T-helper 9 cell (primary cell): ENCODE measurements at places on chromosomes 3 and 15.

GRCh38 chr3:16647668-16648067 is 42.4 kb upstream of the DAZL start:
- DNase-seq, result no peak

- no peak for DNase-seq
These were observed 148.9 kb upstream of the TSPAN3 start for GRCh38 chr15:77219841-77220240.

DNA sequence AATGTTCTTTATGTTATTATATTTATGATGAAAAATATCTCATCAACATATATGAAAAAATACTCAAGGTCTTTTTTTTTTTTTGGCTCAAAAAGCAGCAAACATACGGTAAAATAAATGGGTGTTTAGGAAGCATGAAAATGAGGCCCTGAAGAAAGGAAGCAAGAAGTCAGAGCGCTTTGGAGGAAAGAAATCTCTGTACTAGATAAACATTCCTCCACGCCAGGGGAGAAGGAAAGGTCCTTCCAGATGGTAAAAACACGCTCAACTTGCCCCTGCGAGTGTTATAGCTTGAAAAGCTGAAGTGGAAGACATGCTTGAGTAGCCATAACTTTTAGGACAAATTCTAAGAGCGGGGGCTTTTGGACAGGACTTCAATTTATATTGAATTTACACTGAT is 52.9 kb downstream of the FEM1B start:
- DNase-seq, result no peak

- no peak for DNase-seq
These were observed 639 bp downstream of the MKRN3 start for GRCh38 chr15:23566071-23566554.

DNA sequence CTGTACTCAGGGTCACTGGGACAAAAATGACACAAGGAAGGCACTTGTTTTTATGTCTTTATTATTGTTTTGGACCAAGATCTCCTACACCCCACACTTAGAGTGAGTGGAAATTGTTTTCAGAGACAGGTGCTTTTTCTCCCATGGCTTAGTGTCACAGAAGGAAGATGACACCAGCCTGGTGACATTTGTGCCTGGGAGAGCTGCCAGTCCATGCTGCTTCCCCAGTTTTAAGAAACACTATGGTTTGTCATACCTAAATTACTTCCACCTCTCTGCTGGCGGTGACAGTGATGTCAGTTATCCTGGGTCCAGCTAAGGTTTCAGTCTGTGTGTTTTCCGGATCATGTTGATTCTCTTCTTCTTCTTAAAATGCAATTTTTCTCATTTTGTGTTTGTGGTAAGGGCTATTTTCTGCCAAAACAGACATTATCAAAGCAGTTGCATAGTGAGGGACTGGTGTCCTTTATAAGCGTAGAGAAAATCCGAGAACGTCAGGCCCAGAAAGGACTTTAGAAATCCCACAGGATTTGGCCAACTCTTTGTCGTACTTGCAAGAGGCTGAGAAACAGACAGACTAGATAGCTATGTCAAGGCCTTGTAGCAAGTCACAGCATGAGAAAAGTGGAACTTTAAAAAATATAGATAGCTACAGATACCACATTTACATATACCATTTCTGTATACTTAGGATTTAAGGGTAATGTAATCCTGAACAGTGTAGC is 149.5 kb downstream of the TP63 start:
- DNase-seq, result no peak

- no peak for DNase-seq
These were observed 52.7 kb downstream of the TRIM71 start for GRCh38 chr3:32870373-32871095.

DNA sequence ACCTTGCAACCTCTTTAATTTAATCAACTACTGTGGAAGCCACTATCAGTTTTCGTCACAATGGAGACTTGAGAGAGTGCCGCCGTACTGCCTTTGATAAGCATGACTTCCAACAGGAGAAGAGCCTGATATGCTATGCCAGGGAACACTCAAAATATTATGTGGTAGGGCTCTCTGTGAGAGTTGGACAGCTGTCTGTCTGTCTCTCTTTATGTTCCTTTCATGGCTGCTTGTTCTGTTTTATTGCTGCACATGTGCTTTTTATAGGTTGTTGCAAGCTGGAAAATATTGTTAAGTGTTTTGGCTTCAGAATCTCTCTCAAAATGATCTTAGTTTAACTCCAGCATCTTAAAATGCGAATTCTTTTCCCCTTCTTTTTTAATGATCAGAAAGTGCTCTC is 249.4 kb upstream of the RARB start:
- DNase-seq, result no peak

- no peak for DNase-seq
These were observed 30.2 kb downstream of the SEMA7A start for GRCh38 chr15:74403588-74403919.

- no peak for DNase-seq
These were observed 35.0 kb downstream of the MLH1 start for GRCh38 chr3:37028329-37028728.

GRCh38 chr3:72126441-72127223 is 341.7 kb upstream of the PROK2 start:
- no peak for DNase-seq

DNA sequence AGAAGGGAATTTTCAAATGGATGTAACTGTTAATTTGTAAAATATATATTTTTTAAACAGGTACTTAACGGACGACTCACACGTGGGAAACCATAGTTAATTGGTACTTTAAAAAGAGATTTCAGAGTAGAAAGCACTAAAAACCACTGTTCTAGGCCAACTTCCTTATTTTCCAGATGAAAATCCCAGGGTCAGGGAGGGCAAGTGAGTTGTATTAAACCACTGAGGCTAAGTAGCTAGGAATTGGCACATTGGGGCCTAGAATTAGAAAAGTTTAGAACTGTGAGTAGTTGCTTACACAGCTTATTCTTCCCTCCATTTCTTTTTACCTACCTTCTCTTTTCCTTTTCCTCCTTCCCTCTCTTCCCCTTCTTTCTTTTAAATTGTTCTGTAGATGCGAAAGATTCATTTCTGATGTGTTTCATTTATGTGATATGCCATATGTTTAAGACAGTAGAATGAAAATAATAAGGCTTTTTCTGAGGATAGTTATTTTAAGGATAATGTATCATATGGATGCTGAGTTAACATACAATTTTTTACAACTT is 4.1 kb upstream of the UTS2B start:
- no peak for DNase-seq

DNA sequence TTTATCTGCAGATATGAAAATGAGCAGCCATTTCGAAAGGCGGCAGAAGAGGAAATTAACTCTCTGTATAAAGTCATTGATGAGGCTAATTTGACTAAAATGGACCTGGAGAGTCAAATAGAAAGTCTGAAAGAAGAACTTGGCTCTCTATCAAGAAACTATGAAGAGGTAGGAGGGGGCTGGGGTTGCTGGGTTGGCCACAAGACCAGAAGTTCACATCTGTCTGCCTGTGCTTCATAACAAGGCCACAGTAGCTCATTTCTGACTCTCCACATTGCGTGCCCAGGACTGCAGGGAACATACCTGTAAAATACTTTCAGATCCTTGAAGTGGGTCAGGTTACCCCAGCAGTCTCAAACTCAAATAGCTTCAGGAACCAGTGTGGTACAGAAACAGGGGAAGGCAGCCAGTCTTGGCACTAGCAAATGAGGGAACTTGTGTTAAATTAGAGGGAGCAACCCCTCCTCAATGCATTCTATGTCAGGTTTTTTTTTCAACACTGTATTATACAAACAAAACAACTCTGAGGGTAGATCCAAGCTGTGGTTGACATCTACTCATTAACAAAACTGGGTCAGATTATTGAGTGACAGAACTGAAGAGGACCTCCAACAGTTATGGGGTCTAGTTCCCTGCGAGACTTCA is 48.7 kb downstream of the BFSP2 start:
- no peak for DNase-seq

DNA sequence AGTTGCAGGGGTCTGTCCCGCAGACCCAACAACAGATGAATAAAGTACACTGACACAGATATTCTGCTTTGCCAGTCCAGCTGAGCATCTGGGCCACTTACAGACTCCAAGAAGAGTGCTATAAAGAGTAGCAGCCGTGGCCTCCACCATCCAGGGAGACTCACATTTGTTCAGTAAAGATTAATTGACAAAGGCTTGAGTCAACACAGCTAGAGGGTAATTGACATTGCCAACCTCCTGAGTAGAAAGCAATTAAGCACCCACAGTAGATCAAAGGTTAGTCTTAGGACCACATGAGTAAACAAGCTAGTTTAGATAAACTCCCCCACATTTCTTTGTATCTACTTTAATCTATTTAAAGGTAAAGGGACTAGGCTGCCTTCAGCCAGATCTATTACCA is 16.3 kb upstream of the CRTC3 start:
- no peak for DNase-seq

- no peak for DNase-seq
These were observed 18.0 kb downstream of the MIX23 start for GRCh38 chr3:122365073-122365472.
